ENCODE measurements at places on chromosomes 13 and 19.
A peak's percentile ranks its signal among the peaks of the same experiment; 100 is the strongest.

DNA sequence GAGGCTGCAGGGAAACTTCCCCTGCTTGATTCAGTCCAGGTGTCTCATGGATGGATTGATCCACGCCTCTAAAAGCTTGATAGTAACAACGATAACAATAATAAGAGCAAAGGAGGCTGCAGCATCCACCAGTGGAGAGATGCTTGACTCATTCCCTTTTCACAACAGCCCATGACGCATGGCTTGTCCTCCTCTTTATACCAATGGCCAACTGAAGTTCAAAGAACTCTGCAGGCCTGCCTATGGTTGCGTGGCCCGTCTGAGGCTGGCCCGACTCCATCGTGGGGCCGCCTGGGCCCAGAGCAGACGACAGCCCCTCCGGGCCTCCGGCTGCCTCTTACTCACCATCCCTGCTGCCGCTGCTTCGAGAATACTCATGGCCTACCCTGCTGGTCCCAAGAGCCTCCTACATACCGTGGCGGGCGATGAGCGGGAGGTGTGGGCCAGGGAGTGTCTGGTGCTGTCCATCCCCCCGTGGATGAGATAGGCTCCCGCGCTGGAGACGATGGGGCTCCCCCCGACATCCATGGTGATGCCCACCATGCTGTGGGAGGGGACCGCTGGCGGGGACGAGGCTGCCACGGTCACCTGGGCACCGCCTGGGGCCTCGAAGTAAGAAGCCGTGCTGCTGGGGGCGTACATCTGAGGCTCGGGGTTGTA is 61.8 kb upstream of the RANBP3 start:
- no peak for DNase-seq

DNA sequence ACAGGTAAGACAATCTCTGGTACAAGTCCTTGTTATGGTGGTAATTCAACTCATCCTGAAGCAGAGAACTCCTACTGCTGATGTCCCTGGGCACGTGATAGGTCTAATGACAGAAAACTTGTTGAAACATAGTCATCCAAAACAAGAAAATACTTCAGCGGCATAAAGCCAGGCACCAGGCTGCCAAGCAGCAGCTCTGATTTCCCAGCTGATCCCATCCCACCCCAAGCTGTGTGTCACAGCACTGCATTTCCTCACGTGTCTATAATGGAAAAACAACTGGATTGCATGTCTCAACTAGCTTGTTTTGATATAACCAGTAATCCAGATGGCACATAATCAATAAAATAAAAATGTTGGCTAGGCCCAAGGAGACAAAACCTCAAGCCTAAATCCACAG is 64.8 kb downstream of the MIPEP start:
- no peak for DNase-seq

DNA sequence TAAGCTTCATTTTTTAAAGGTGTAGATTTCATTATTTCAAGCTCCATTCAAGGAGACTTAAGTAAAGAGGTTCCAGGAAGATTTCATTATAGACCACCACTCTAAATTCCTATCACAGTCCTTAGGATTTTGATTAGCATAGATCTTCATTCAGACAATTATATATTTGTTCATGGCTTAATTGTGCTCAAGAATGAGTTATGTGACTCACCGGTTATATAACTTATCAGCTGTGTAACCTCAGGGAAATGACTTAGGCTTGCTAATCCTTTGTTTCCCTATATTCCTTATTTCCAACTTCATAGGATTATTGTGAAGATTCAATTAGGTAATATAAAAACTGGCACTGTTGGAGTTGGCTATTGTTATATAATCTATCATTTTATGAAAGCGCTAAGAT is 632.8 kb upstream of the SPRY2 start:
- no peak for DNase-seq

- no peak for DNase-seq
Measured at GRCh38 chr13:109783447-109783814, 3.0 kb downstream of the IRS2 start.

- DNase-seq = peak; percentile 95
Measured at GRCh38 chr19:4909897-4910593, 744 bp downstream of the UHRF1 start.

GRCh38 chr19:47483800-47484690 is at the start of gene KPTN:
Gene KPTN (minus strand): TSS chr19:47484219. CDS start chr19:47484160, 59 bp downstream.
- peak; percentile 93 for DNase-seq

- DNase-seq = peak; percentile 90
Measured at GRCh38 chr13:30341815-30342570, 34.6 kb upstream of the KATNAL1 start.

DNA sequence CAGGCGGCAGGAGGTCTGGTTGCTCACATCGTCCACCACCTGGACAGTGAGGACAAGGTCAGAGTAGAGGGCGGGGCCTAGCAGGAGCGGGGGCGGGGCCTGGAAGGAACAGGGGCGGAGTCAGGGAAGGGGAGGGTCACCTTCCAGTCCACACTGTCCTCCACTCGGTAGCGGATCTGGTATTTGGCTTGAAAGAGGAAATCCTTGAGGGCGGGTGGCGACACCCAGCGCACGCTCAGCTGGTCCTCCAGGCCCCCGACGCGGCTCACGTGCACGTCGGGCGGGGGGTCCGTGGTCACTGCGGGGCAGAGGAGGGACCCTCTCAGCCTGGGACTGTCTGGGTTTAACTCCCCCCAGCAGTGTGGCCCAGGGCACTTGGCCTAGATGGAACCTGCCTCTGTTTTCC is 8.2 kb downstream of the REX1BD start:
- no peak for DNase-seq

- DNase-seq = no peak
Measured at GRCh38 chr13:50290186-50290585, 274.9 kb downstream of the KCNRG start.

DNA sequence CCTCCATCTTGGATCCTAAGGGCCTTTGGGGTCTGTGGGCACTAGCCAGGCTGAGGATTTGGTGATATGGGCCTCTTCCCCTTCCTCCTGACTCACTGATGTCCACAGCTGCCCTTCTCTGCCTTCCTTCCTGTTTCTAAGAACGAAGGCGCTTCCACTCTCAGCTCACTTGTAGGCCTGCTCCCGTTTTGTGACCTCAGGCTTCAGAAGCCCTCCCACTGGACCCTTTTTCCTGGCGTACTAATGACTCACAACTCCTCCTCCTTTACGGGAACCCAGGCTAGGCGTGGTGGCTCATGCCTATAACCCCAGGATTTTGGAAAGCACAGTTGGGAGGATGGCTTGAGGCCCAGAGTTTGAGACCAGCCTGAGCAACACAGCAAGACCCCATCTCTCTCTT is 55.6 kb downstream of the TMED1 start:
- DNase-seq = peak; percentile 22

DNA sequence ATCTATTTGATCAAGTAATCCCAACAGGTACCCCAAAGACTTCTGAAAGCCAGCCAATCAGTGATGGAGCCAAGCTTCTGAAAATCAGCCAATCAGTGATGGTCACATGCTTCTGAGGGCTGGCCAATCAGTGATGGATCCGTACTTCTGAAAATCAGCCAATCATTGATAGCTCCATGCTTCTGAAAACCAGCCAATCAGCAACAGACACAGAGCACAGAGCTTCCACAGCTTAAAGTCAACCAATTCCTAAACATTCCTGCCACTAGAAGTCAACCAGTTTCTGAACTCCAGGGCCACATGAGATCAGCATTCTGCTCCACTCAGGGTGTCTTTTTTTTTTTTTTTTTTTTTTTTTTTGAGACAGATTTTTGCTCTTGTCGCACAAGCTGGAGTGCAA is 8.2 kb upstream of the HSD17B14 start:
- no peak for DNase-seq

- DNase-seq = no peak
Measured at GRCh38 chr13:83878691-83879430, 3.4 kb downstream of the SLITRK1 start.

- DNase-seq = no peak
Measured at GRCh38 chr13:26498656-26499601, 58.6 kb upstream of the WASF3 start.

- no peak for DNase-seq
Measured at GRCh38 chr13:52994051-52994450, 34.6 kb upstream of the OLFM4 start.

DNA sequence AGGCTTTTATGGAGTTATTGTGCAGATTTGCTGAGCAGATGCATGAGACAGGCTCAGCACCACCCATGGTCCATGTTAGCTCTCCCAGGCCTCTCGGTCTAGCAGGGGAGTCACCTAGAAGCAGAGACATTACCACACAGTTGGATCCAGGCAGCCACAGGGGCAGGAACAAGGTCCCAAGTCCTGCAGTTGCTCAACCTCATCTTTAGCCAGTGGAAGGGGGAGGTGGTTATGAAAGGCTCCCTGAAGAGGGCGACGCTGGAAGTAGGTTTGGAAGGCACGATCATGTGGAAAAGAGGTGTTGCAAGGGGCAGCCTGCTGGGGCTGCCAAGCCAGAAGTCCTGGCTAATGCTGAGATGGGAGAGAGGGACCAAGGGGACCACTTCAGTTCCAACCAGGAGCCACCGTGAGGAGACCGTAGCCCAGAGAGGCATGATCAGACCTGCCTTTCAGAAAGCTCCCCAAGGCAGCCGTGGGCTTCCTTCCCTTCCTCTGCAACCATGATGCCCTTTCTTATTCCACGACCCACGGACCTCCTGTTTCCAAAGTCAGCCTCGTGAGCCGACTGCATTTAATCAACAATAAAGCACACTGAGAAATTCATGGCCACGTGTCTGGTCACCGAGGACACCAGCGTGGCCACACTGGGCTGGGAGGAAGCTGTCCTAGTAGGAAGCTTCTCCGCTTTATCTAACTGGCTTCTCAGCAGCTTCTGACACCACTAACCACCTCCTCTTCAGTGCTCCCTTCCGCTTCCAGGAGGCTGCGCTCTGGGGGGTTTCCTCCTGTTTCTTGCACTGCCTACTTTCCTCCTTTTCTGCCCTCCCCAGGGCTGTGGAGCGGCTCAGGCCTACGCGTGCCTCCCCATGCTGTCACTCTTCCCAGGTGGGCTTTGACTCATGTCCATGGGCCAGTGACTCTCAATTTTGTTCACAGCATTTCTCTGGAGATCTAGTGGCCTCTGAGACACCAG is 2.6 kb downstream of the AP1M1 start:
- DNase-seq = no peak

GRCh38 chr13:114161028-114161556 is 18.0 kb upstream of the CFAP97D2 start:
- DNase-seq = no peak

DNA sequence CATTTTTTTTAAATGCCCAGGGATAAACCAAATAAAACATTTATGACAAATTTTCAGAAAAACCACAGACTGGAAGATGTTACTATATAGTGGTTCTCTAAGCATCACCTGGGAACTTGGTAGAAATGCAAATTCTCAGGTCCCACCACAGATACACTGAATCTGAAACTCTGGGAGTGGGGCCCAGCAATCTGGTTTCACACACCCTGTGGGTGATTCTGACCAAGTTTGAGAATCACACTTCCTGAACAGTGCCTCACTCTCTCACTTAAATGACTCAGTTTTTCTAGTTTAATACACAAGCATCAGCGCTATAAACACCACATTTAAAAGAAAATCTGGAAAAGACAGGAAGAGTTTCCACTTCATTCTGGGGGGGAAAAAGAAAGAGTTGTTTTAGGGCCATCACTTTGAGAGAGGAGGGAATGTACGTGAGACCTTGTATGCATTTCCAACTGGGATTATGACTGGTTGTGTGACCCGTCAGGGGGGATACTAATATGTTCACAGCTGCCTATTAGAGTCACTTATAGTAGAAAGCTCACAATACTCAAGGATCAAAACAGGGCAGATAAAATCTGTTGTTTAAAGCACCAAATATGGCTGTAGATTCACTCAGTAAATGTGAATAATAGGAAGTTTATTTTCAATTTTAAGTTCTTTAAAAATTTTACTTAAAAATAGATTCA is 567.7 kb downstream of the GPC6 start:
- DNase-seq = no peak

GRCh38 chr19:14369399-14370168 is 11.7 kb upstream of the ADGRE5 start:
- no peak for DNase-seq

All from umbilical cord (tissue), 2 donors.